Keratinocyte (primary cell): ENCODE measurements at places on chromosomes 11 and 22. TPM values are rescaled to one million over a fixed set of nuclear protein-coding genes. Genes with fewer than 3 reads are reported as not detected.

DNA sequence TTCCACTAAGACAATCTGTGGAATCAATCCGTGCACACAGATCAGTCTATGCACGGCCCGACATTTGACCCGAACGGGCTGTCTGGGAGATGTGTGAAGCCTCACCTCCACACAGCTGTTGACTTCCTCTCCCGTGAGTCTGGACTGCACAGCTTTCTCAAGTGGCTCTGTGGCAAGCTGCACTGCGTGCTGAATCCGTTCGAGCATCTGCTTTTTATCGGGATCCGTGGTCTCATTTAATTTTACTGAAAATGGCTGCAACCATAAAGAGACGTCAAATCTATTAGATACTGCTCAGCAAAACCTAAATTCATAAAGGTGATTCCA is 19.3 kb downstream of the CARS1 start:
- no peak overlapping the region for H3K27ac ChIP-seq
- H3K4me1 ChIP-seq = peaks cover 19% of the 10 kb centered on the region
- no peak for DNase-seq
- no peaks in the 10 kb centered on the region for H3K27me3 ChIP-seq

The MRGPRX4 gene
- polyA plus RNA-seq = 0.05 to 0.18 TPM (median 0.08 TPM) in 3 replicates

DNA sequence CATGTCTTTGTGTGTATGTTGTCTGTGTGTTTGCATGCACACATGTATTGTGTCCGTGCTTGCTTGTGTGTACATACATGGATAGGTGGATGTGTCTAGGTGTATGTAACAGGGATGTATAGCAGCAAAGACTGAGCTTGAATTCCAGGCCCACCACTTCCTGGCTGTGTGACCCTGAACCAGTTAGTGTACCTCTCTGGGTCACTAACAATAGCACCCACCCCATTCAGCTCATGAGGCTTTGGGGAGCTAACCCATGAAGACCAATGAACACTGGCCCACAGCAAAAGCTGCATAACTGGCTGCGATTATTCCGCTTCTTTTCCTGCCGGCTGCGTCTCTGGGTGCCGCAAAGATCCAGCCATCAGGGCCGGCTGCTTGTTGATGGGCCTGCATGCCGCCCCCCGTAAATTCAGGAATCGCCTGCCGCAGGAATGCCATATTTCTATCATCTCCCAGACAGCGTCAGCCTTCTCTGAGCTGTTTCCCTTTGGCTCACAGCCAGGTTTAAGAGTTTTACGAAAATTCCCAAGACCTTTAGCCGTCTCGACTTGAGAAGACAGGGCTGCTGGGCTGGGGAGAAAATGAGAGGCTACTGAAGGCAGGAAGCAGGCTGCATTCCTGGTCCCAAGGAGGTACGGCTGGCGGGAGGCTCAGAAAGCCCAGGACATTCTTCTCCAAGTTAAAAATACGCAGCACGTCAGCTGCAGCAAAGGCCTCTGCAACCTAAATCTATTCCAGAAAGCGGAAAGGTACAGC is 224.6 kb downstream of the MN1 start:
- H3K4me1 ChIP-seq = peaks cover 13% of the 10 kb centered on the region
- H3K4me3 ChIP-seq = no peak overlapping the region
- no peak overlapping the region for H3K27ac ChIP-seq
- no peaks in the 10 kb centered on the region for H3K36me3 ChIP-seq
- DNase-seq = no peak

- no peak overlapping the region for H3K4me3 ChIP-seq
- peaks cover 62% of the 10 kb centered on the region for H3K4me1 ChIP-seq
- no peaks in the 10 kb centered on the region for H3K27me3 ChIP-seq
- DNase-seq = no peak
- peak overlapping the region; percentile 8 for H3K27ac ChIP-seq
These were observed 110.6 kb downstream of the SGSM3 start for GRCh38 chr22:40480996-40481395.

GRCh38 chr22:32574411-32574810 is 99.8 kb downstream of the FBXO7 start:
- H3K36me3 ChIP-seq = no peaks in the 10 kb centered on the region
- H3K27ac ChIP-seq = no peak overlapping the region
- peaks cover 9% of the 10 kb centered on the region for H3K27me3 ChIP-seq
- no peak for DNase-seq

GRCh38 chr22:44516841-44517240 is 18.8 kb upstream of the RTL6 start:
- DNase-seq = no peak
- H3K27me3 ChIP-seq = peaks cover 15% of the 10 kb centered on the region
- H3K4me3 ChIP-seq = no peak overlapping the region
- H3K4me1 ChIP-seq = no peaks in the 10 kb centered on the region
- H3K36me3 ChIP-seq = no peaks in the 10 kb centered on the region
- H3K27ac ChIP-seq = no peak overlapping the region

GRCh38 chr11:107785401-107785800 is 73.2 kb downstream of the SLC35F2 start:
- DNase-seq = no peak
- H3K27me3 ChIP-seq = no peaks in the 10 kb centered on the region
- H3K4me3 ChIP-seq = no peak overlapping the region
- H3K27ac ChIP-seq = no peak overlapping the region
- H3K4me1 ChIP-seq = no peaks in the 10 kb centered on the region

The TYR gene
- 0.03 TPM in 1 of 3 replicates, not detected in the others for polyA plus RNA-seq

DNA sequence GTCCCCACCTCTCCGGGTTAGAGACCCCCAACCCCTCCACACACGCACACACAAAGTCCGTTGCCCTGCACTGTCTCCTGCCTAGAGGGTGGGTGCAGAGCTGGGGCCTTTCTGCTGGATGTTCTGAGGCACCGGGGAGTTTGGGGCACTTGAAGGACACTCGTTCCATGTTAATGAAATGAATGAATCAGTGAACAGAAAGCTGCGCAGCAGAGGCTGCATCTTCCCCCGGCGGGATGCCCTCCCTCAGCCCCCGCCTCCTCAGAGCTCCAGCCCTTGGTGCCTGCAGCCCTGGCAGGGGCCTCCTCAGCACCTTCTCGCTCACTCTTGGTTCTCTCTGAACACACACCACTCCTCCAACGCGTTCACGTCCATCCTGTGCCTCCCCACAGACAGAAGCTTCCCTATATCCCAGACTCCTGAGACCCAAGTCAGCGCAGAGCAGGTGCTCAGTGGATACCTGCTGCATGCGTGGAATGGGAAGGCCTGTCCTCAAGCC is 611.9 kb downstream of the TBC1D22A start:
- H3K36me3 ChIP-seq = no peaks in the 10 kb centered on the region
- DNase-seq = no peak
- no peak overlapping the region for H3K4me3 ChIP-seq
- no peaks in the 10 kb centered on the region for H3K27me3 ChIP-seq
- H3K4me1 ChIP-seq = no peaks in the 10 kb centered on the region
- H3K27ac ChIP-seq = no peak overlapping the region

- H3K36me3 ChIP-seq = no peaks in the 10 kb centered on the region
- peaks cover 17% of the 10 kb centered on the region for H3K4me1 ChIP-seq
- no peak for DNase-seq
- no peaks in the 10 kb centered on the region for H3K27me3 ChIP-seq
These were observed 12.0 kb upstream of the STK33 start for GRCh38 chr11:8605971-8606563.

- peaks cover 3% of the 10 kb centered on the region for H3K27me3 ChIP-seq
- no peak overlapping the region for H3K4me3 ChIP-seq
- H3K36me3 ChIP-seq = no peaks in the 10 kb centered on the region
These were observed 8.6 kb upstream of the ARHGAP8 start for GRCh38 chr22:44743804-44744211.
